Stimulated activated CD4-positive, alpha-beta T cell treated with anti-CD3 and anti-CD28 coated beads, Interleukin-1b, Interleukin-23, amount 100 ng/mL, for 1 hour (primary cell): ENCODE measurements at places on chromosomes 5 and 9.

DNA sequence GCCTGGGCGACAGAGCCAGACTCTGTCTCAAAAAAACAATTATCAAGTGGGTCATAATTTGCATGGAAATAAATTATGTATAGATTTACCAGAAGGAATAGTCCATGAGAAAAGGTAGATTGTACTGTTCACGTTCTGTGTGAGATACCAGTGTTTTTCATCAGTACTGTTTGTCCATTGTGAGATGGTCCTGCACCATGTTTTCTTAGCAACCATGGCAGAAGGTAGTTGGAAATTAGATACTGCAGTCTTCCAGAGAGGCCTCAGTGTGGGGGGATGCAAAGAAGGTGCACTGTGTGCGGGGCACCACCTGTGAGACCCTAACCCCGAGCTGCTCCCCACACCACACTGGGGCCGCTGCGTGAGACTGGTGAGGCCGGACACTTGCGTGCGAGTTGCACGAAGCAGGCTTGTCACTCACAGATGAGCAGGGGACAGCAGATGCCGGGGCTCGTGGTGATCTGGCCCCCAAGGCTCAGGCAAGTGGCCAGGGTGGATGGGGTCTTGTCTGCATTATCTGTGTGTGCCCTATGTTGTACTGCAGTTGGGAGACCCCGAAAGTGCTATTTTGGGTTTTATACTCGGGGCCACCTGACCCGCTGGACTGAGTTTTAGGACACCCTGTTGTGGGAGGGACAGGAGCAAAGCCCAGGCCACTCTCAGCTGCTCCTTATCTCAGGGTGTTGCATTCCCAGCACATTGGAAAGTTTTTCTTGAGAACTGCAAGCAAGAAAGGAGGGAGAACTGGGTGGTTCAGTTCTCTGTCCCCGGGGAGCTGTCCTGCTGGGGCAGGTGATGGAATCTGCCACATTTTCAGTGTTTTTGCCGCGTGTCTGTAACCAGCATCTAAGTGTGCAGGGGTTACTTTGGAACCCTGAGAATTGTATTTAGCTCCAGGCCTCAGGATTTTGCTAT, 61.9 kb downstream of the EHMT1 start:
- DNase-seq: no peak

GRCh38 chr5:67453111-67453905, 256.7 kb upstream of the CD180 start:
- DNase-seq: no peak

DNA sequence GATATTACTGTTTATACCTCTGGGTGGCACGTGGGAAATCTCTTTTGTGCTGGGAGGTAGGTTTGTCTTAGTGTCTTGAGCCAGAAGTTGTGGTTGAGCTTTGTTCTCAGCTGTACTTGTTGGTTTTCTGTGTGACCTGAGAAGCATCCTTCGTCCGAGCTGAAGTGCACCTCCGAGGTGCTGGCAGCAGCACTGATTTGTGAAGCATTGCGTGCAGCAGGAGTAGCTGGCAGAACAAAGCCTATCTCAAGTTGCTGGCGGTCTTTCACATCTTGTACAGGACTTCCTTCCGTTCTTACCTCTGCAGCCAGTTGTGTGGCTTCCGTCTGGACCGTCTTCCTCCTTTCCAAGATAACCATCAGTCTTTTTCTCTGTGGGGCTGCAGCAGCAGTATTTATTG, 4.3 kb downstream of the PRRC2B start:
- no peak for DNase-seq

- no peak for DNase-seq
These were observed 247.3 kb downstream of the BRINP1 start for GRCh38 chr9:119121899-119122298.

DNA sequence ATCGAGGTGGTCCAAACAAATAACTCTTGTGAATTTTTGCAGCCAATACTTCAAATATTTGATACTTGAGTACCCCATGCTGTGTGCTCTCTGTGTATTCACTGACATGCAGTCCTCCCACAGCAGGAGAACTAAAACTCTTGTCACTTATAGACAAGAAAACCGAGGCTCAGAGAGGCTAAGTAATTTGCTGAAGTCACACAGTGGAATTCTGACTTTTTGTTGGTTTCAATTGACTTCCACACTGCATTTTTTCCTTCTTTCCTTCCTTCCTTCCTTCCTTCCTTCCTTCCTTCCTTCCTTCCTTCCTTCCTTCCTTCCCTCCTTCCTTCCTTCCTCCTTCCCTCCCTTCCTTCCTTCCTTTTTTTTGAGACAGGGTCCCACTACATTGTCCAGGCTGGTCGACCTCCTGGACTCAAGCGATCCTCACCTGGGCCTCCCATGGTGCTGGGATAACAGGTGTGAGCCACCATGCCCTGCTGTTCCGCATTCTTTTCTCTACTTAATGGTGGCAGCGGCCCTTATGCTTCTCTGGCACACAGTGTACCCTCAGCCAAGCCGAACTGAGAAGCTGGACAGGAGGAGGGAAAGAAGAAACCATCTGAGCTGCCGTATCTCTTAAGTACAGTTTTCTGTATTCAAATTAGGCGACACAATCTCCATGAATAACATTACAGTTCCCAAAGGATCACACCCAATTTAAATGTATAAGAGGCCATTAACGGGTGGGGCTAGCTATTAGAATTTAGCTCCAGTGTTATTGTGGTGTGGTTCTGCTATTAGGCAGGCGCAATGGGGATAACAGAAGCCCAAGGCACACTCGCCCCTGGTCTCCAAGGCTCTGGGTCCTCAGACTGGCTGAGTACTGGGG, 38.4 kb upstream of the GRHPR start:
- DNase-seq: no peak

- no peak for DNase-seq
These were observed 1211.5 kb upstream of the CDH9 start for GRCh38 chr5:28249771-28250415.

- DNase-seq: no peak
These were observed 580.9 kb upstream of the WWC1 start for GRCh38 chr5:167710444-167711073.

GRCh38 chr5:172497591-172498255, 43.4 kb upstream of the SH3PXD2B start:
- DNase-seq: no peak

- no peak for DNase-seq
These were observed 9.9 kb upstream of the SPIN1 start for GRCh38 chr9:88378317-88378716.

DNA sequence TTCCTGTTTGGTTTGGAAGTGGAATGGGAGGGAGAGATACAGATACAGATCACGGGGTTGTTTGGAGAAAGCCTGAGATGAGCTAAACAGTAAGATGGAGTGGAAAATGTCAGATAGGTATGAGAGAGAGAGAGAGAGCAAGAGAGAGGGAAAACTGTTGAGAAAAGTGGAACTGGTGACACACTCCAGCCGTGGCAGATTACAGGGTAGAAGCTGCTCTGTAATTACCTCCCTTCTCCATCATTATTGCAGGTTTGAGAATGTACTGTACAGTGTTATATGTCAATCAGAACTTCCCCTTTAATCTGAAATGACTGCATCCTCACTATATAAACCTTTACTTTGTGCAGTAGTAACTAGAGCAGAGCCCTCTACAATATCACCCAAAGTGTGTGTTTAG, 74.5 kb upstream of the WWC1 start:
- DNase-seq: no peak

- no peak for DNase-seq
These were observed 55.4 kb downstream of the WDR36 start for GRCh38 chr5:111147502-111147901.

DNA sequence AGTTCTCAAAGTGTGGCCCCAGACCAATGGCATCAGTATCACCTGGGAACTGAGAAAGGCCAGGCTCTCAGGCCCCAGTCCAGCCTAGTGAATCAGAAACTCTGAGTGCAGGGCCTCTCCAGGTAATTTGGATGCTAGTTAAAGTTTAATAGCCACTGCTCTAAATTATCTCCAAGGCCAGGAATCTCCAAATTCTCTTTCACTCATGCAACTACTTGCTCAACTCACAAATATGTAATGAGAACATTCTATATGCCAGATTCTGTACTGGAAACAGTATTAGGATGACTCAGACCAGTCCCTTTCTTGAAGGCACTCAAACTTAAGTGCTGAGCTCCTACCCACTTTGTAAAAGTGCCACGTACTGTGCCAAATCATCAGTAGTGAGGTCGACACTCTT, 84.6 kb downstream of the PAPPA start:
- DNase-seq: no peak

DNA sequence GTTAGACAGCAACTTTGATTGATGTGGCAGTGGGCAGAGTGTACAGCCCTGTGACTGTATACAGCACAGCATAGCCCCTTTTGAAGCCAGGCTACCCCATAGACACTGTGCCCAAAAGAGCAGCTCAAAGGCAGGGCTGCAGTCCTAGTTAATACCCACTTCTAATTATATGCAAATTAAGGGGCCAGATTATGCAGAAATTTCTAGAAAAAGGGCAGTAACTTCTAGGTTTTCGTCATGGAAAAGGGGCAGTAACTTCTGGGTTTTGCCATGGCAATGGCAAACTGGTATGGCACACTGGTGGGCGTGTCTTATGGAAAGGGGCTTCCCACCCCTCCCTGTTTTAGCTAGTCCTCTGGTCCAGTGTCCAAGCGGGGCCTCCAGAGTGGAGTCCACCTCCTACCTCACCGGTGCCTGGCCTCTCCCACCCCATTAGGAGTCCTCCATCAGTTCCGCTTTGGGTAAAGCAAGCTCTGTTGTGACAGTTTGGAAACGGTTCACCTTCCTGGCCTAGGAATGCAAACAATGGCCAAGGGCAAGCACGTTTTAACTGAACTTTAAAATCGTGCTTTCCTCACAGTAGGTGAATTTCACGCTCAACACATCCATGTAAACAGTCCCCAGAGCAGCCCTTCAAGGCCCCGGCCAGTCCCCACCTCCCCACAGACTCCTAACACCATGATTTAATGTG, 5.6 kb downstream of the ADAMTS13 start:
- DNase-seq: no peak

DNA sequence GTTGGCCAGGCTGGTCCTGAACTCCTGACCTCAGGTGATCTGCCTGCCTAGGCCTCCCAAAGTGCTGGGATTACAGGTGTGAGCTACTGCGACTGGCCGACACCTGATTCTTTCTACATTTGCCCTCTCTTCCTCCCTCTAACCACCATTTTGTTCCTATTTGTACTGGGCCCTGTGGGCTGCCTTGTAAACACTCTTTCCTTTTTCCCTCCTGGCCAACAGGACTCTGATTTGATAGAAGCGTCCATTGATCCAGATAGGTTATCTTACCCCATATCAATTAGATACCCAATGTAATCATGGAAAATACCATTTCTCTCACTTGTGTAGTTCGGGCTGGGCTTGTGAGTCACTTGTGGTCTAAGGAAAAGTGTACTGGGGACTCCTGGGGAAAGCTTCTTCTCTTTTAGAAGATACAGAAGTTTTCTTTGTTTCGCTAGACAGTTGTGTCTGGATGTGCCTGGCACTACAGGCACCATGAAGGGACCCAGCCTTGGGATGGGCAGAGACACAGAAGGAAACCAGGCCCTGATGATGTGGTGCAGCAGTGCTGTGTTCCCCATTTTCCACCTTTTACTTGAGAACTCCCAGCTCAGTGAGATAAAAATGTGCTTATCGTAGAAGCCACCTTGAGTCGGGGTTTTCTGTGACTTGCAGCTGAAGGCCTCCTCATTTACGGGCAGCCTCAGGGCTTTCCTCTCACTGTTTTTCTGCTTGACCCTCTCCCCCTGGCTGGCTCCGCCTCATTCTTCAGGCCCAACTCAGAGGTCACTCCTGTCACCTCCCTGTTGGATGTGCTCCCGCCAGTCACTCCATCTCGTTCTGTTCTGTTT, 32.8 kb upstream of the CPEB4 start:
- DNase-seq: no peak

DNA sequence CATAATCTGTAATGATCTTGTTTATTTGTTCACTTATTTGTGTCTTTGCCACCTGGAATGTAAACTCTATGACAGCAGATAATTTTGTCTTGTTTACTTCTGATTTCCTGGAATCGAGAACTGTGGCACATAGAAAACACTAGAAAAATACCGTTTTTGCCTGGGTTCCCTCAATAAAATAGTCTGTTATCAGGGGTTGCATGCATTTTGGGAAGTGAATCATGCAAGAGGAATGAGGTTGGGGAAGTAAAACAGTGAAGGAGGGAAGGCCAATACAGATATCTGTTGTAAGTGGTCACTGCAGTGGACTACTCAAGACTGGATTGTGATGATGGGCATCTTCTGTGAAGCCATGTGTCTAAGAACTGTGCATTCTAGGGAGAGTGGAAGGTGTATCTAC, 45.2 kb upstream of the IL6ST start:
- DNase-seq: no peak

DNA sequence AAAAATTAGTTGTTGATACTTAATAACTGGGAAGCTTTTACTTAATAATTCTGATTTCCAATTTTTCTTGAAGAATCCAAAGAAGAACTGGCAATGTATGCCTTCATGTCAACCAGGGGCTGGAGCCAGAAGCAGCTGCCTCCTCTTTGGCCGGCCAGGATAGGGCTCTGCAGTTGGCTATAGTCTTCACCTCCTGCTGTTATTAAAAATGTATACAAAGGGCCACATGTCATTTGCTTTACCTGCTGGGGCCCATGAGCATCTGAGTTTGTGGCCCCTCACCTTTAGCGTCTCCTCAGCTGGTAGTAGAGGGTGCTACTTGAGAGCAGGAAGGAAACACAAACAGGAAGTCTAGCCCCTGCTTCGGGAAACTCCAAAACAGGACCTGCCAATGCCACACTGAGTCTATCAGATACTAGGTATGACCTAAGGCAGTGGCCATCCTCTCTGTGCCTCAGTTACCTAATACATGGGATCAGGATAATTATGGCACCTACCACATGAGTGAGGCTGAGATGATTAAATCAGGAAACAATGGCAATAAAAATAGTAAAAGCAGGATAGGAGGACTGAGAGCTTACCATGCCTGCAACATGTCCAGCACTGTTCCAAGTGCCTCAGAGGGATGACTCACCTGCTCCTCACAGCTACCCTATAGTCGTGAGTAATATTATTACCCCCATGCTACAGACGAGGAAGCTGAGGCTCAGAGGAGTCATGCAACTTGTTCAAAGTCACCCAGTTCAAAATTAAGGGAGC, 21.3 kb downstream of the CCDC69 start:
- DNase-seq: no peak

- DNase-seq: no peak
These were observed 32.5 kb downstream of the RXRA start for GRCh38 chr9:134358662-134359319.
